Fibroblast of skin of abdomen (primary cell): ENCODE measurements at places on chromosomes 7 and 10.

- no peak for DNase-seq
Observed at GRCh38 chr10:96695975-96696634, 24.2 kb downstream of the PIK3AP1 start.

- no peak for DNase-seq
Observed at GRCh38 chr10:132471125-132471451, 66.5 kb upstream of the INPP5A start.

DNA sequence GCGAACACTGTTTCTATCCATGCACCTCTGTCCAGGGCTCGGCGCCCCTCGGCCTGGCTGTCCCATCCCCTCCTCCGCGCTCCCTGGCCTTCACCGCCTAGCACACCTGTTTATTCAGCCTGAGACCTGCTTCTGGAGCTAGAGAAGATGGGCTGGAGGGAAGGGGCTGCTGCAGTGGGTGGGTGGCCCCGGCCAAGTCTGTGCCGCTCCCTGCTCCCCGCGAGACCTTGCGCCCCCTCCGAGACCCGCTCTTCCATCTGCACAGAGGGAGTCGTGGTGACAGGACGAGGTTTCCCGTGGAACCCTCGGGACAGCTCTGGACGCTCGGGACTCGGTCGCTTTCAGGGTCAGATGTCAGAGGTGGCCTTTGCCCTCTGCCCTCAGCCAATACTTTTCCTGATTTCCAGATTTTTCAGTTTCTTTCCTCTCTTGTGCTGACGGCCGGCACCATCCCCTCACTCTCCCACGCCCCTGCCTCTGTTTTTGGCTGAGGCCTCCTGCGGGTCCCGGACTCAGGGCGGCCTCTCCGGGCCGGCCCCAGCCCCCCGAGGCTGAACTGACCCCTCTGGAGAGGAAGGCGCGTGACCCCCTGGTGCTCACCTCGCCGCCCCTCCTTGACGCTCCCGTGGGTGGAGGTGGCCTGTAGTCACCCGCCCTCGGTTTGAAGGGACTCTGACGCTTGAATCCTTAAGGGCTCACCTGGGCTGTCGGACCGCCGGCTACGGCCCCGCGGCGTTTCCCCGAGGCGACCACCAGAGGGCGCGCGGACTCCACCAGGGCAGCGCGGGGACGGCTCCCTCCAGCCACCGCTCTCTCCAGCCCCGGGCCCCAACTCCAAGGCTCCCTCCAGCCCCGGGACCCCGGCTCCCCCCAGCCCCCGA is 15.6 kb downstream of the SHH start:
- DNase-seq, result no peak

DNA sequence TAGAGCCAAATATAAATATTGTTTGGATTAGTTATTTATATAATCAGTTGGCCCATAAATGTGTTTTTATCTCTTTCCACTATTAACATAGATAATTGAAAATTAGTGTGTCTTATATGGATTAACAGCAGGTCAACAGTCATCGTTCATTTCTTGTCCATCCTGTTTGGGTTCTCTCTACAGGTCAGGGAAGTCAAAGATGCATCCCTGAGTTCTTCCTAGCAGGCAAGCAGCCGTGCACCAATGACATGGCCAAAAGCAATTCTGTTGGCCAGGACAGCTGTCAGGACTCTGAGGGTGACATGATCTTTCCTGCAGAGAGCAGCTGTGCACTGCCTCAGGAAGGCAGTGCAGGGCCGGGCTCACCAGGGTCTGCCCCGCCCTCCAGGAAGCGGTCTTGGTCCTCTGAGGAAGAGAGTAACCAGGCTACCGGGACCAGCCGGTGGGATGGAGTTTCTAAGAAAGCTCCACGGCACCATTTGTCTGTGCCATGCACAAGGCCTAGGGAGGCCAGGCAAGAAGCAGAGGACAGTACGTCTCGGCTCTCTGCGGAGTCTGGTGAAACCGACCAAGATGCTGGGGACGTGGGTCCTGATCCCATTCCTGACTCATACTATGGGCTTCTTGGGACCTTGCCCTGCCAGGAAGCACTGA is 15.9 kb downstream of the FBH1 start:
- DNase-seq, result no peak
